ENCODE measurements at places on chromosomes 3 and 15.

- DNase-seq = no peak
Measured at GRCh38 chr3:123279121-123279520, 77.4 kb downstream of the SEC22A start.

- DNase-seq = peak; percentile 28
Measured at GRCh38 chr3:20043396-20043795, 3.1 kb downstream of the KAT2B start.

DNA sequence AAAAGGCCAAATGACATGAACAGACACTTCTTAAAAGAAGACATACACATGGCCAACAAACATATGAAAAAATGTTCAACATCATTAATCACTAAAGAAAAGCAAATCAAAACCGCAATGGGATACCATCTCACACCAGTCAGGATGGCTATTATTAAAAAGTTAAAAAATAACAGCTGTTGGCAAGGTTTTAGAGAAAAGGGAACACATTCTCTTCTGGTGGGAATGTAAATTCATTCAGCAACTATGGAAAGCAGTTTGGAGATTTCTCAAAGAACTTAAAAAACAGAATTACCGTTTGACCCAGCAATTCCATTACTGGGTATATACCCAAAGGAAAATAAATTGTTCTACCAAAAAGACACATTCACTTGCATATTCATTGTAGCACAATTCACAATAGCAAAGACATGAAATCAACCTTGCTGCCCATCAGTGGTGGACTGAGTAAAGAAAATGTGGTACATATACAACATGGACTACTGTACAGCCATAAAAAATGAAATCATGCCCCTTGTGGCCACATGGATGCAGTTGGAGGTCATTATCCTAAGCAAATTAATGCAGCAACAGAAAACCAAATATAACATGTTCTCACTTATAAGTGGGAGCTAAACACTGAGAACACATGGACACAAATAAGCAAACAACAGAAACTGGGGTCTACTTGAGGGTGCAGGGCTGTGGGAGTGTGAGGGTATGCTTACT, 190.7 kb upstream of the MCTP2 start:
- no peak for DNase-seq

- no peak for DNase-seq
Measured at GRCh38 chr15:51672155-51672687, 9.1 kb upstream of the SCG3 start.

GRCh38 chr3:122356402-122356801, 26.6 kb downstream of the MIX23 start:
- no peak for DNase-seq

GRCh38 chr3:156207802-156208685, 87.7 kb downstream of the KCNAB1 start:
- no peak for DNase-seq

- DNase-seq = no peak
Measured at GRCh38 chr3:20121088-20121487, 64.9 kb downstream of the SGO1 start.

Measured in memory B cell (primary cell).